ENCODE measurements at places on chromosomes 2 and 18.

GRCh38 chr2:82740527-82740926, 1718.6 kb downstream of the SUCLG1 start:
- no peak for DNase-seq

DNA sequence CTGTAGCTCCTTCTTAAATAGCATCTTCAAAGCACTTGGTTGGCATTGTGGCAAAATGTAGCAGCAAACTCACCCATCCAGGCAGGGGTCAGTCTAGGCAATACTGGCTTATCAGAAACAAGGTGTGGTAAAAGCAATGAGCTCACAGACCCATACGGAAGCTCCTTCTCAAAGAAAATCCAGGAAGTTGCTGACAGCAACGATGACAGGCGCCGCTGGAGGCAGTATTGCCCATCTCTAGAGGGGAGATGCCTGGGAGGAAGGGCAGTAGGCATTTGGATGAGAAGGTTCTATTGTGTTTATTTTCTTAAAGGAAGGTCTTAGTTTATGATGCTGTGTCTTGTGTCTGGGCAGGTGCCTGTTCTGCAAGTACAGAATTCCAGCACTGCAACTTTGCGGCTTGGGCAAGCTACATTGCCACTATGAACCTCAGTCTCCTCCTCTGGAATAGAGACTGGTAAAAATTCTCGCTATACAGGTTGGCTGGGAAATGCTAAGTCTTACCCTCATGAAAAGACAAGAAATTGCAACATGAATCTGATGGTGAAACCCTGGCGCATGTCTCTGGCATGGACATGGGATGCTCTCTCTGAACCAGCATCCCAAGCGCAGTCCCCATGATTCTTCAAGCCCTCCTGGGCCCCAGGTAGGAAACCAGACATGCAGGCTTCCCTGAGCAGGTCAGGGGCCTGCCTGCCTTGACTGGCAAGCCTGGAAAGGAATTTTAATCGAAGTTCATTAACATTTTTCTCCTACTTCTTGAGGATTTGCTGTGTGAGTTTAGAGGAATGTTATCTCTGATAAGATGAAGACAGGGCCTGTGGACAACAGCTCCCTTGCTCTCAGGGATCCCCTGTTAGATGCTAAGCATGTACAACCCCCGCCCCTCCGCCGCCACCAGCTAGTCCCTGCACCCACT, 156.0 kb downstream of the TFCP2L1 start:
- DNase-seq: peak; percentile 49

GRCh38 chr2:239106314-239106908, 258.5 kb downstream of the TWIST2 start:
- DNase-seq: peak; percentile 72

- no peak for DNase-seq
These were observed 35.0 kb downstream of the SNED1 start for GRCh38 chr2:241033336-241033987.

DNA sequence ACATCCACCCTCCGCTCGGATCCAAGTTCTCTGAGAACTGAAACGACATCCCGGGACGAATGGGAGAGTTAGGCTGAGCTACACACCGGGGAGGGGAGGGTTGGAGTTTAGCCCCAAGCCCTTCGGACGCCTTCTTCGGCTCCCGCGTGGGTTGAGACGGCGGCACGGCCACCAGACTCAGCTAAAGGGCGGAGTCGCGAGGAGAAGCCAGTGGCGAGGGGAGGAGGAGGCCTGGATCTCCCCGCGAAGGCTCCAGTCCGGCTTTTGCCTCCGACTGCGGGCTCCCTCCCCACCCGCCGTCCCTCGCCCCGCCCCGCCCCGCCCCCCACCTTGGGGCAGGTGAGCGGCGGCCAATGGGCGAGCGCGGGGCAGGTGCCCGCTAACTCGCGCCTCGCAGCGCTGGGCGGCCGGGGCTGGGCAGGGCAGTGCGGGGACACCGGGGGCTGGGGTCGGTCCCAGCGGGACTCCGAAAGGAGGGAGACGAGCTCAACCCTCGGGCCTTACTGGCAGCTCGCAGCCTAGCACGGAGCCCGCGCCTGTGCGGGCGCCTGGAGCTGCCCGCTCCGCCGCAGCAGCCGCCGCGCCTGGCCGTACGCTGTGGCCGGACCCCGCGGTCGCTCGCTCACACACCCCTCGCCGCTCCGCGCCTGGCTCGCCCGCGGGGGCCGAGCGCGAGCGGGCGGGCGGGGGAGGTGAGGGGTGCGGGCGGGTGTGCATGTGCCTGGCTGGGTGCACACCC, at the start of gene EMX1:
Gene EMX1 (plus strand): TSS at position 382 of the 739 bp plus-strand sequence. CDS start 334 bp downstream, at position 716.
- no peak for DNase-seq

GRCh38 chr2:68318914-68319397, 793 bp downstream of the CNRIP1 start:
- no peak for DNase-seq

GRCh38 chr2:196445991-196446390, 193.5 kb upstream of the CCDC150 start:
- no peak for DNase-seq

GRCh38 chr2:126849486-126849885, 49.2 kb upstream of the TEX51 start:
- no peak for DNase-seq

DNA sequence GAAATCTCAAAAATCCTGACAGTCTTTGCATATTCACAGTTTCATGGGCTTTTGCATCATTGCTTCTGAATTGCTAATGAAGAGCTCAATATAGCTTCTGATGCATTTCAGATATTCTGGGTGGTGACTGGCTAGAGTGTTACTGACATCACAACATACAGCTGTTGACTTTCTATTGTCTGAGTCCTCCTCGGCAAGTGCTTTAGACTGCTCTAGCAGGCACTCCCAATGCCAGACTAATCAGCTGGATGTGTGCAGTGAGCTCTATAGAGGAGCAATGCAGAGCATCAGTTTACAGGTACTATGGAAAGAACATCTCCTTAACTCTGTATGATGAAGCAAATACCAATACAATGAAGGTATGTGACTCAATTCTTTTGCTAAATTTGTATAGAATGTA, 54.9 kb downstream of the R3HDM1 start:
- DNase-seq: no peak

- DNase-seq: no peak
These were observed 125.0 kb upstream of the DLX2 start for GRCh38 chr2:172227719-172228118.

- DNase-seq: no peak
These were observed 176.5 kb downstream of the LRRTM1 start for GRCh38 chr2:80128080-80128479.

GRCh38 chr2:48934807-48935206, 179.3 kb upstream of the LHCGR start:
- no peak for DNase-seq

DNA sequence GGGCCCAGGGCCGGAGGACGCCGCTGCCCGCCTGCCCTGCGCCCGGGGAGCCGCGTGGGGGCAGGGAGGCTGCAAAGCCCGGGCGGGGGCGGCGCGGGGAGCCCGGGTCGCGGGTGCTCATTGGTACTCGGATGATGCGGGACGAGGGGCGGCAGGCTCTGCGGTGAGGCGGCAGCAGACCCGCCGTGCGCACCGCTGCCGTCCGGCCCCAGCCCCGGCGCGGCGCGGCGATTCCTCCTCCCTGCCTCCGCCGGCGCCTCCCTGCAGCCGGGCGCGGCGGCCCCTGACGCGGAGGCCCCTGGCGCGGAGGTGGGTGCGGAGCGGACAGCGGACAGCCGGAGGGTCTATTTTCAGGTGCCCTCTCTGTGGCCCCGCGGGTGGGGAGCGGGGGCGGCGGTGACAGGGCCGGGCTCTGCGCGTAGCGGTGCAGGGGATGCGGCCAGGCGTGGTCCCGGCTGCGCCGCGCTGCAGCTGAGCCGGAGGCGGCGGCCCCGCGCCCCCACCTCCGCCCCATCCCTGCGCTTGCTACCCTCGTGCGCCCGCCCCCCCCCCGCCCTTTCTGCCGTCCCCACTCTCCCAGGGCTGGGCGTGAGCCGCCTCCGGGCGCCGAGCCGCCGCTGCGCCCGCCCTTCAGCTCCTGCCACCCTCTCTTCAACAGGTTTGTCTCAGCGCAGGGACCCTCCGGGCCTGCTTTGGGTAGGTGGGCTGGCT, 640 bp downstream of the SPTBN1 start:
- peak; percentile 50 for DNase-seq

GRCh38 chr18:36798738-36799473, 29.9 kb downstream of the TPGS2 start:
- DNase-seq: no peak

- no peak for DNase-seq
These were observed 402.0 kb downstream of the ALK start for GRCh38 chr2:29519338-29519925.

GRCh38 chr18:42588786-42589185, 526.7 kb downstream of the RIT2 start:
- DNase-seq: no peak

DNA sequence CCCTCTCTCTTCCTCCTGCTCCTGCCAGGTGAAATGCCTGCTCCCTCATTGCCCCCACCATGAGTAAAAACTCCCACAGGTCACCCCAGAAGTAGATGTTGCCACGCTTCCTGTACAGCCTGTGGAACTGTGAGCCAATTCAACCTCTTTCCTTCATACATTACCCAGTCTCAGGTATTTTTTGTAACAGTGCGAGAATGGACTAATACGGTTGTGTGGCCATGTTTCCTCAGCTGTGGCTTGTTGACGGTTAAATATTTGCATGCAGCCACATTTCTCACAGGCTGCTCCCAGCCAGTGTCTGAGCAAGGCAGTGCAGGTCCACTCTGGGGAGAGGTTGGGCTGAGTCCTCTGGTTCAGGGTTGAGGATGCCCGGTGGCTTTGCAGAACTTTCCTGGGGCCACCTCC, 27.8 kb upstream of the COPS8 start:
- no peak for DNase-seq

Data from BE2C (cell line).